Iris pigment epithelial cell (primary cell): ENCODE measurements at places on chromosomes 7 and 10.
A peak's percentile ranks its signal among the peaks of the same experiment; 100 is the strongest.

GRCh38 chr7:33674804-33675411, 230.4 kb upstream of the BMPER start:
- DNase-seq = no peak

- DNase-seq = no peak
These were observed 9.4 kb upstream of the RFC2 start for GRCh38 chr7:74263399-74264120.

DNA sequence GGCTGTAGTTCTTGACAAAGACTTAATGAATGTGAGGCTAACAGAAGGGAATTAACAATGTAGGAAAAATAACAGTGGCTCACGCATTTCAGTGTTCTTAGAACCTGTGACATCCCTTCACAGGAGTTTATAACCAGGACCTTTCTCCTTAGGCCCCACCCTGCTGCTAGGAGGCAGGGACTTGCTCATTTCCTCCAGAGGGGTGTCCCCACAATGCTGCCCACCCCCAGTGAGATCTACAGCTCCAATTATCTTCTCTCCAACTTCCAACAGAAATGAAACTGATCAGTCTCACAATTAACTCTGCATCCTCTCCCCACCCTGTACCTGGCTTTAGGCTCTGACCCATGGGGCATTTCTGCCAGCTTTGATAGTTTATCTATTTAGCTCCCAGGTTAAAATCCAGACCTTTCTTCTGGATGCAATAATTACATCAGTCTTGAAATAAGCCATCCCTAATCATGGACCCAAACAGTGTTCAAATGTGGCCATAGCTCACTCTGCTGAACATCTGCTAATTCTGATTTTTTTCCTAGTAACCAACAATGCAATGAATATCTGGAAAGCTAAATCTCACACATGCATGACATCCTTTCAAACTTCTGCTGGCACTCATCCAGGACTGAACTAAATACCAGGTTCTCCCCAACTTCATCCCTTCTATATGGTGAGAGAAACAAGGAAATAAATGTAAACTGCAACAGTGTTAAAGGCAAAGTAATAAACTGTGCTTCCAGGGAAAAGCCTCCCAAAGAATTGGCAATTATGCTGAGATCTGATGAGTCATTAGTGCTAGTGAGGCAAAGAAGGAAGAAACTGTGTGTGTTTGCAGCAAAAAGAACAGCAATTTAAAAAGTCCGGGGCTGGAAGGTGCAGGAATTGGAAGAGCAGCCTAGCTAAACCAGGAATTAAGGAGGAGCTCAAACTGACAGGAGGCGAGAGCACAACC, 64.6 kb downstream of the HERPUD2 start:
- DNase-seq = peak; percentile 53

- peak; percentile 37 for DNase-seq
These were observed 114.2 kb downstream of the DYNC1I1 start for GRCh38 chr7:95886501-95887090.

- no peak for DNase-seq
These were observed 158.0 kb downstream of the VTI1A start for GRCh38 chr10:112605063-112605462.

- DNase-seq = no peak
These were observed 3.2 kb upstream of the GATA3 start for GRCh38 chr10:8051109-8051821.

DNA sequence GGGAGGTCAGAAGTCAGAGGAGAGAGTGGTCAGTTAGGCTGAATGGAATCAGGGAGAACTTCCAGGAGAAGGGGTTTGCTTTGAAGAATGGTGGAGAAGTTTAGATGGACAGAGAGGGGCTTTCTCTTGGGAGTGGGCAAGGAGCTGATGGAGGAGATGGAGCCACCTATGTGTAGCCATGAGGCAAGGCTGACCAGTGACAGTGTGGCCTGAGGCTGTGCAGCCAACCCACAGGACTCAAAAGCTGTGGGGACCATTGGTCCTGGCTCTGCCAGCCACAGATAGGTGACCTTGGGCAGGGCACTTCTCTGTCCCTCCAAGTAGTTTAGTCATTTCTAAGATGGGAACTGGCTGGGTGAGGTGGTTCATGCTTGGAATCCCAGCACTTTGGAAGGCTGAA, 18.7 kb downstream of the NEURL1 start:
- no peak for DNase-seq

DNA sequence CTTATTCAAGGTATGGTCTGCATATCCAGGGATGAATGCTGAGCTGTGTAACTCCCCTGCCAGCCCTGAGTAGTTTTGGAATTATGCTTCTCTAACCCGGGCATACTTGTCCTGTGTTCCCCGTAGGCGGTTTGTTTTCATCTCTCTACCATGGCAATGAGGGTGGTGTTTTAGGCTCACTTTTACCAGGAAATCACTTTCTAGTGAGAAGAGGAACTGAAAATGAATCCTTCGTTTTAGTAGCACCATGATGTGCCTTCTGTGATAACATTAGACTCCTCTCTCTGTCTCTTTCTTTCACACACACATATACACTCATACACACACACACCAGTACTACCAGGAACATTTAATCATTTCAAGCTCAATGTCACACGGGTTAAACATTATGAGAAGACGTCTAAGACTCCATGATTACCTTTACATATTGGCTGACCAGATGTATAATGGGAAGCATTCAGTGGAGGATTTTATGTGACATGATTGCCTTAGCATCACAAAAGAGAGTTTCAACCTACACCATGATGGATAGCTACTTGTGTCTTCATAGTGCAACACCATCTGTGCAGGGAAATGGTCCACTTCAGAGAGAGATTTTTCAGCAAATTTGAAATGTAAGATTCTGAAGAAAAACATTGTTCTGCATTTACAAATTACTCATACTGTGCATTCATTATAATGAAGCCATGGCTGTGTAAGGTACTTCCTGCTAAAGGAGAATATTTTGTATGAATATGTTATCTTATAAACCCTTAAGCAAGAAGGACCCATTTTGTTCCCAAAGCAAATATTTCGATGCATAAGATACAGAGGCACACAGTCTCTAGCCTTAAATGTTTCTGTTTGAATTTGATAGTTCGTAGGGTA, 31.0 kb upstream of the PFKP start:
- no peak for DNase-seq

DNA sequence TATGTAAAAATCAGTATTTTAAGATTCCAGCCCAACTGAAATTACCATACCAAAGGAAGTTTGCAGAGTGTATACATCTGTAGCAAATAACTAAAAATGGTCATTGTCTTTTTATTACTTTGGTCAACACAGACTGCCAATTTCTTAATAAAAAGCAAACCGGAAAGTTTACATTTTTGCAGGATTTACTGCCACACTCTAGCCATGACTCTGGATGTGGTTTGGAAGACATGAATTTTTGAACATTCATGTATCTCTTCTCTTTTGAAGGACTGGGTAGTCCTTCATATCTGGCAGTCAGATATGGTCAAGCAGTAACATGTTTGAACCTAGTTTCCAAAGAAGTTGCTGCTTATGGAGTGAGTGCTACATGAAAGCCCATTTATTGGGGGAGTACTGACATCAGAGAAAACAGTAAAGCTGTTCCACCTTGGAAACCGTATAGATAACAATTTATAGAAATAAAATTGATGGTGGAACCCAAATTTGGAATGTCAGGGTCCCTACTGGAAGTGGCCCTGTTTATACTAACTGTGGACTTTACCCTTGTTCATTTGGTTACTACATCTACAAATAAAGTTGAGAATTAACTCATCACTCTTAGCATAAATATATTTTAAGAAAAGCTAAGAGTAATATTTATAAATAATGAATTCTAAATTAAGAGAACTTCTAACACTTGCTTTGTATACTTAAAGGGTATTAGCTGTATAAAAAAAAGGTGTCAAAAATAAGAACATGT, 84.6 kb downstream of the ZMYND11 start:
- no peak for DNase-seq

GRCh38 chr7:139987691-139988516, 74.8 kb downstream of the PARP12 start:
- no peak for DNase-seq

DNA sequence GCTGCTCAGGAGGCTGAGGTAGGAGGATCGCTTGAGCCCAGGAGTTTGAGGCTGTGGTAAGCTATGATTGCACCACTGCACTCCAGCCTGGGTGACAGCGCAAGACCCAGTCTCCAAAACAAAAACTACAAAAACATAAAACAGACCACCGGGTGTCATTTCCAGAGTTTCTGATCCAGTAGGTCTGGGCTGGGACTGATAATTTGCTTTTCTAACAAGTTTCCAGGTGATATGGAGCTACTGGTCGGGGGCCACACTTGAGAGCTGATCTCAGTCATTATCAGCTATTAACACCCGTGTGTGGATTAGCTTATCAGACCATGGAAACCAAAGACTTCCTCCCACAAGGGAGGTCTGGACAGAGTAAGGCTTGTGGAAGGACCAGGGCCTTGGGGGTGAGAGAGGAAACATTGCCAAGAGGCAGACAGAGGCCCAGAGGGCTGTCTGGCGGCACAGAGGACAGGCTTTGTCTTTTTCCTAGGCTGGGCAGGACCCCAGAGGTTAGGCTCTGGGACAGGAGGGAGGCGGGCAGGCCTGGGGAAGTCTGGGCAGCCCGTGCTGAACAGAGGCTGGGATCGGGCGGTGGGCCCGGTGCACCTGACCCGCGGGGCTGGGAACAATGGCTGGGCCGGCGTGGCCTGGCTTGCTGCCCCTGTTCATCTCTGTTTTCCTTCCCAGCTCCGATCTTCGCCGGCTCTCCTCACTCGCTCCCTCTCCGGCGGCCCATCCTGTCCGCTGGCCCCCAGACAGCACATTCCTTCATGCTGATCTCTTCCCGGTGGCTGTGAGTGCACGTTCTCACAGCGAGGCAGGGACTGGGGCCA, 25.2 kb downstream of the TMEM270 start:
- DNase-seq = peak; percentile 66

GRCh38 chr7:22712999-22713398, 14.0 kb upstream of the IL6 start:
- DNase-seq = no peak

DNA sequence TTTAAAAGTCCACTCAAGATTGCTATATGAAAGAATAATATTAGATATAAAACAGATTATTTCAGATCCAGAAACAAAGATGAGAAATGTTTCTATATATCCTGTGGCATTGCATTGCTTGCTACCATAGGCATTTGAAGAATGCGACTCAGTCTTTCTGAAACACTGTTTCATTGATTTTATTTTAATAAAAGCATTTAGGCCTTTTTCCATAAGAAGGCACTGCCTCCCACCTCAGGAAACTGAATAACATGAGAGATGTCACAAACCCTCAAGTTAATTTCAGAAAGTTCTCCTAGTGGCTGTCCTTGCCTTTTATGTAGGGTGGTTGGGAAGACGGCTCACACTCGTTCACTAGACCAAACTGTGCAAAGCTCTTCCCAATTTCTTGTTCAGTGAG, 23.3 kb downstream of the PRPS1L1 start:
- peak; percentile 46 for DNase-seq

DNA sequence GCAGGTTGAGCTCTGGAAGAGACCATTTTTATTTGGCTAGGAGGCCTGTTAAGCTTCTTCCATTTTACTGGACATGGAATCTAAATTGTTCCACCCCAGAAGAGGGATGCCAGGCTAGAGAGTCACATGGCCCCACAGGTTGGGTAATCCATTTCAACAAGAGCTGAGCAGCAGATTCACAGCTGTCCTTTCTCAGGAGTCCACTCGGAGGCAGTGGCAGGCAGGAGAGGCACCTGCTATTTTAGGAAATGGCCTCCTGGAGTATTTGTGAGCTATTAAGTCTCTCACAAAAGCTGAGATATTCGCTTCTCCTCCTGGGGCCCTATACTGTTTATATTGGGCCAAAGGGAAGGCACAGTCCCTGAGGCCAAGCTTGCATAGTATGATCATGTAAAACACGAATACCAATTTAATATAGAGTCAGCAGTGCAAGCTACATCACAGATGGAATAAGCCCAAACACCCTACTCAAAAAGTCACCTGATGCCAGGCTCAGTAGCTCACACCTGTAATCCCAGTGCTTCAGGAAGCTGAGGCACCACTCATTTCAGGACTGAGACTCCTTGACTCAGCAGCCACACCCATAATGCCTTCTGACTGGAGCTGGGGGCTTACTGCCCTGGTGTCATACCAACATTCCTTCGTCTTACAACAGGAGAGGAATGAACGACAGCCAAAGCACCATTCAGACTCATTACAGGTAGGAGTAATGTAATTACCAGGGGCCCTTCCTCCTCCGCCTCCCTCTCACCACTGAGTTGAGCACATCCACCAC, 124.1 kb downstream of the LMBR1 start:
- no peak for DNase-seq

DNA sequence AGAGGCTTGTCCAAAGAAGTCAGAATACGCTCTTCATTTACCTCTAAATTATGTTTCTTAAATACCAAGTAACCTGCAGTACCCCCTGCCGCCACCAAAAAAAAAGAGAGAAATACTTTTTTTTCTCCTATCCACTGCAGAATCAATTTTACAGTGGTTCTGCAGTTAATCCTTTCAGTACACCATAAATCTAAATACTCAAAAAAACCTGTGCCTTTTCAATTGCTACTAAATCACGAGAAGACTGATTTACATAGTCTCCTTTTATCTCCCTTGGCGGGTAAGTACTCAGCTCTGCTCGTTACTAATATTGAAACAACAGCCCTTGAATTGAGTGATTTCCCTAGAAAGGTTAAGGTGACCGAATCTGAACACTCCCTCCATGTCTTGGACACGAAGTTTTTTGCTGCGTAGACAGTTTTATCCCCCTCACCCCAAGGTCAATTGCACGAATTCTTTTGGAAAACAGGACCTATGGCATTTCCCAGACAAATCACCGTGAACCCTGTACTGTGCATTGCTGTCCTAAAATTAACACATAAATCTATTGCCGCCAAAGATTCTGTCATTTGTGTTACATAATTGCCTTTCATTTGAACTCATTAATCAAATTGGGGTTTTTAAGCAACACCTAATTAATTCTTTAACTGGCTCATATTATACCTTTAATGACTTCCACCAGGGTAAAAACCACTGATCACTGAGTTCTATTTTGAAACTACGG, 512 bp upstream of the VIM start:
- peak; percentile 49 for DNase-seq

DNA sequence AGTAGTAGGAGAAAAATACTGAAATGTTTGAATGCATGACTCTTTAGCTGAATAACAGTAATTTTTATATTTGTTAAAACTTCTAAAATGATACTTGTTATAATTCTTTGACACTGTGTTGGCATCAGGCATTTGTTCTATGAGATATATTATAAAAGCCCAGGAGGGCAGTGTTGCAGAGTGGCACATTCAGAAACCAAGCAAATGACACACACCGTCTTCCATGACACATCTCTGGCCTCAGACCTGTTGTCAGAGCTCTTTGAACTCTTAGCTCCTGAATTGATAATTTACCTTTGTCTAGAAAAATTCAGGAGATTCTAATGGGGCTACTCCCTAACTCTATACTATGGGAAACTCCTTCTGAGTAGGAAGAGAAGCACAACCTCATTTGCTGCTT, 62.4 kb upstream of the MDFIC start:
- DNase-seq = no peak

DNA sequence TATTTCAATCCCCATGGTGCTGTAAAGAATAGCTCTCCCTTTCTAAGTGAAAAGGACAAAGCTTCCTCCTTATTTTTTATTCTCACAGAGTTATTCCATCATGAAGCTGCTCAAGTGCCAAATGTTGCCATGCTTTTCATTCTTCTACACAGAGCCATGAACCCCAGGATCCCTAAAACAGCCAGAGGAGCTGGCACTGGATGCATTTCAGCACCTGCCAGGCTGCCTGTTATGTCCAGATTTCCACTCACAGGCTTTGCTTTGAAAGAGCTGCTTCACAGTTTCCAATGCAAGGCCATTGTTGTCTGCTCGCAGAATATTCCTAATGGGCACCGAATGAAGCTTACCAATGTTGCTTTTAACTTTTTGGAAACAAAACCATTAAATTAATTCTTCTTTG, 256.2 kb upstream of the NPSR1 start:
- DNase-seq = no peak
